Keratinocyte (primary cell): ENCODE measurements at places on chromosomes 5 and 9.

- no peak for DNase-seq
Measured at GRCh38 chr5:139167952-139168720, 30.0 kb downstream of the SIL1 start.

DNA sequence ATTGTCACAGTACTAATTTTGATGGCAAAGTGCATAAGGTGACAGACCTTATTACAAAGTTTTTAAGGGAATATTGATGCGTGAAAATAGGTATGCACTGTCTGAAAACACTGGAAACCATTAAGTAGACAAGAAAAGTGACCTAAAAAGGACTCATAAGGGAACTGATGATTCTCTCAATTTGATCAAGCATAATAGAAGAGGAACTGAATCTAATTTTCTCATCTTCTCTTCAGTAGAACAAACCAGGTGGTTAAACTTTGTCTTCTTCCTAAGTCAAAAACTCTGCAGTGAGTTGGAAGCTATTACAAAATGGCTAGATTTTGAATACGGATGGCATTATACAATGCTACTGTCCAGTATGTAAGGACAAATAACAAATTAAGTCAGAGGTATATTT lies 53.4 kb downstream of the RNF145 start:
- no peak for DNase-seq

GRCh38 chr5:72848474-72849428 lies 32.3 kb downstream of the TNPO1 start:
- no peak for DNase-seq

GRCh38 chr5:107574287-107574686 lies 96.5 kb downstream of the EFNA5 start:
- no peak for DNase-seq

GRCh38 chr5:160542281-160542680 lies 120.6 kb downstream of the PTTG1 start:
- DNase-seq, result peak; percentile 54

DNA sequence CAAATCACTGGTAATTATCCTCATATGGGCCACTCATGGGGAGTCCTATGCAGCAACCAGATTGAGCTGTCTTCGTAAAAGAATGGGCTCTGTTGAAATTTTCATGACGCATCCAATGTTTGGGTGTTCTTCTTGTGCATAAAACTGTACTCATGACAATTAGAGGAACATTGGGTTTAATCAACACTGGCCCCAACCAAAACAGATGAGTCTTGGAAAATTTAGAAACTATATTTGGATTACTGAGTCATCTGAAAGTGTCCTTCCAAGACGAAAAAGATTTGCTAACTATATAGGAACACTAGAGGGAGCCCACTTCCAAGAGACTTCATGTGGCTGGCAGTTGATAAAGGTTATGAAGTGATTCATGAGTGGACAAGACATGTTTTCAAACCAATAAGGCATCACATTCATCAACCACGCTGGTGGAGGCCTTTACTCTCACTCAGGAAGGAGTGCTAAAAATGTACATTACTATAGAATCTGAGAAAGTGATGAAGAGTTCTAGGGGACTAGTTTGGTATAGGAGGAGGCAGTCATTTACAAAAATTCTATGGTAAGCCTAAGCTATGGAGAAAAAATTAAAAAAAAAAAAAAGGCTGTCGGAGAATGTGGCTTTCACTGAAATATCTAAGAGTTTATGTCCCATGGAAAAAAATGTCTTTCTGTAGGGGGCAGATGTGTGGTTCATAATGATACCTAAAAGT lies 313.5 kb downstream of the PRDM9 start:
- DNase-seq, result no peak

GRCh38 chr5:158302029-158302428 lies 443.1 kb upstream of the CLINT1 start:
- no peak for DNase-seq
